ENCODE measurements at places on chromosomes 3 and 15.

GRCh38 chr3:55615039-55615693, 128.1 kb upstream of the WNT5A start:
- no peak for DNase-seq

DNA sequence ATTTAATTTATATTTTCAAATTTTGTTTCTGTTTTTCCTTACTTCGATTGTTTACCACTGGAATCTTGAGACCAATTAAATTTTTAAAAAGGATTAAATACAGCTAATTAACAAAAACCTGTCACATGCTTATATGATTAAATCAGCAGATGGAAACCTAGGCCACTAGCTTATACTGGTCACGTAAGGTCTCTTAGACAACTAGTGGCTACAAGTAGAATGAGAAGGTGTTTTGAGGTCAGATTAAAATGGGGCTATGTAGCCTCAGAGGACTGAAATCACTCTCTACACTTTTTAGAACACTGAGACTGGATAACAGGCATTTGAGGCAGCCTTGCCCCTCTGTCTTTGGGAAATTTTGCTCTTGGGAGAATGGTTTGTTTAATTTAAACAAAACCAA, 246.5 kb upstream of the ONECUT1 start:
- no peak for DNase-seq

- no peak for DNase-seq
Observed at GRCh38 chr15:57298204-57298603, 78.1 kb upstream of the CGNL1 start.

GRCh38 chr3:10867384-10867783, 51.4 kb downstream of the SLC6A11 start:
- DNase-seq = no peak

GRCh38 chr3:146180376-146180775, 19.4 kb upstream of the PLOD2 start:
- DNase-seq = no peak

- DNase-seq = no peak
Observed at GRCh38 chr3:171129827-171130226, 103.3 kb upstream of the SLC2A2 start.

GRCh38 chr15:35450492-35450891, 95.5 kb downstream of the DPH6 start:
- DNase-seq = no peak

DNA sequence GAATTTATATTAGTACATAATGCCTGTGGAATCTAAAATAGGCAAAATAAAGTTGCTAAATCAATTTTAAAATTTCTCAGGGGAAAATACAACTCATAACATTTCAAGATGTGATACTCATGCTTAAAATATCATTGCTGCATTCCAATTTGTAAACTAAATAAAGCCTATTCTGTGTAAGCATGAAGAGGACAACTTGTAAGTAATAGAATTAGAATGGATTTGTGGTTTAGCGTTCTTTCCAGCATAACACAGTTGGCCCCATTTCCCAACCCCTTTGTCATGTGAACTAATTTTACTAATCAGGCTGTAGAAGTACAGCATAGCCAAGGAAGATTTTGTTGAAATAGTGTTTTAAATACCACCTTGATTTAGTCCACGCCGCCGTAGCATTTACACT, 437.2 kb downstream of the SI start:
- DNase-seq = no peak

DNA sequence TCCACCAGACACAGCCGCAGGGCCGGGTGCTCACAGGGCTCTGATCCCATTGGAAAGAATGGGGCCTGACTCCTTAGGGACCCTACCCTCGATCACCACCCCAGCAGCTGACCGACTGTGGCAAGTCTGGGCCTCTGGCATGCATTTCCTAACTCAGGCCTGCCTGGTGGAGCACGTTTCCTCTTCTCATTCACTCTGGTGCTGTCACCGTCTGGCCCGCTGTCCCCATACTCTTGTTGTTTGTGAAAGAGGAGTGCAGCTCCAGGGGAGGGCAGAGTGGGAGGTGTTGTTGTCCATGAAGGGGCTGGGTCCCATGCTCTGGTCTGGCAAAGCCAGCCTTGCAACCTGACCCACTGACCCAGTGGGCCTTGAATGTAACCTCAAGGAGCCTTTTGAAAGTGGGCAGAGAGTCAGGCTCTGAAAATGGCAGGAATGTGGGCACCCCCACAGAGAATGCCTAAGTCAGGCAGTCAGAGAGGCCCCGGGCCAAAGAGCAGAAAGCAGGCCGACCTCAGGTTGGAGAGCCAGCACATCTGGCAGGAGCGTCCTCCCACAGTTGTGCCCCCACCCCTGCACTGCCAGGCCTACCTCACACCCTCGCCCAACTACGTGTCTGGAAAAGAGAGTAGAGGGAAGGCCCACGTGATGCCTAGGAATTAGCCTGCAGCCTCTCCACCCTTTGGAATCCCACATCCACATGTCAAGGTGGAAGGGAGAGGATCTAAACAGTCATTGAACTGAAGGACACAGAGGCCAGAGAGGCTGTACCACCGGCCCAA, 10.9 kb downstream of the SEMA7A start:
- DNase-seq = no peak

DNA sequence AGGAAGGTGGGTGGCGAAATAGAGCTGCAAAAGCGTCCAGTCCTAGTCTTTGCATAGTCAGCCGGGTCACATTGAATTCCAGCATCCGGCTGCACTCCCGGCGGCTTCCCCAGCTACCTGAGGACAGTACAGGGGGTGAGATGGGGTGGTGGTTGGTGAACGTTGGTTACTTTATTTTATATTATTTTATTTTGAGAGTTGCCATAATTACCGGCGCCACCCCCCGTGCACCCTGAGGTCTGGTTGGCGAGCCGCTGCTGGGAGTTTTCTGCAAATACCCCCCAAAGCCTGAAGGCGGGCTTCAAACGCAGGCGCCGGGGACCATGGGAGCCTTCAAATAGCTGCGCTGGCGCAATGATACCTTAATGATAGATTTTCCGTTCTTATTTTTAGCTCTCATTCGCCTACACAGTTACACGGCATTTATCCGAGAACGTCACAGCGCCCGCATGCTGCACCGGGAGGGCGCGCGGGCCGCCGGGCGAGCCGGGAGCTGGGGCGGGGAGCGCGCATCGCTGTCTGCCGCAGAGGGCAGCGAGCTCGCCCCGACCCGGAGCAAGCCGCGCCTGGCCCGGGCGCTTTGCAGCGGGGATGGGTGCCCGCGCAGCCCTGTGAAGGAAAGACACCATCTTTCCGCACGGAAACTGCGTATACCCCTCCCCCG, 756 bp upstream of the RASGRF1 start:
- no peak for DNase-seq

DNA sequence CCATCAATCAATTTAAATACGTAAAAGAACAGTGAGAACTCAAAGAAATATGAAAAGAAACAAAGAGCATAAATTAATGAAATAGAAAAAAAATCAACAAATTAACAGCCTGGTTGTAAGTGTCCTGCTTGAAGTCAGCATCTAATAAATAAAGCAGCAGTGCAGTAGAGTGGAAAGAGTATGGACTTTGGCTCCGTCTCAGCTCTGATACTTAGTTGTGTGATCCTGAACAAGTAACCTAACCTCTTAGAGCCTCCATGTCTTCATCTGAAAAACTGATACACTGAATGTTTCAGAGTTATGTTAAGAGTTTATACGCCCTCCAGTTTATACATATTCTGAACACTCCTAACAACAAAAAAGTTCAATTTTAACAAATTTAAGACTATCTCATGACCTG, 44.6 kb downstream of the TFDP2 start:
- no peak for DNase-seq

GRCh38 chr3:196620161-196620604, 19.3 kb upstream of the NRROS start:
- DNase-seq = no peak

DNA sequence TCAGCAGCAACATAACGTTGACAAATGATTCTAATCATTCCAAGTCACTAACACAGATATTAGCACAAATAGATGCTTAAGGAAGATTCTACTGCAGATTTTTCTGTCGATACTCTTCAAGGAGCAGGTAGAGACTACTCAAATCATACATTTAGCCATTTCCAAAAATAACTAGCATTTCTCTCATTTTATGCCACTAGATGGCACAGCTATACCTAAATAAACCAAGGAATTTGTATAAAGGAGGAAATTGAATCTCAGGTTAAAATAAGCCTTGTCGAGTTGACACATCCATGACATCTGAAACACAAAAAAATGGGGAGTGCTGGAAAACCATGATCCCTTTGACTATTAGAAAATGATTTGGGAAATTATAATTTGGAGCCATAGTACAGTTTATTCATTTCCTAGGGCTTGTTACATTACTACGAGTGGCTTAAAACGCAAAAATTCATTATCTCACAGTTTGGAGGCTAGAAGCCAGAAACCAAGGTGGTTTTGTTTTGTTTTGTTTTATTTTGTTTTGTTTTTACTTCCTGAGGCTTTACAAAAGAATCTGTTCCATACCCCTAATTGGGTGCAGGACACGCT, 59.5 kb upstream of the STRIT1 start:
- DNase-seq = no peak

DNA sequence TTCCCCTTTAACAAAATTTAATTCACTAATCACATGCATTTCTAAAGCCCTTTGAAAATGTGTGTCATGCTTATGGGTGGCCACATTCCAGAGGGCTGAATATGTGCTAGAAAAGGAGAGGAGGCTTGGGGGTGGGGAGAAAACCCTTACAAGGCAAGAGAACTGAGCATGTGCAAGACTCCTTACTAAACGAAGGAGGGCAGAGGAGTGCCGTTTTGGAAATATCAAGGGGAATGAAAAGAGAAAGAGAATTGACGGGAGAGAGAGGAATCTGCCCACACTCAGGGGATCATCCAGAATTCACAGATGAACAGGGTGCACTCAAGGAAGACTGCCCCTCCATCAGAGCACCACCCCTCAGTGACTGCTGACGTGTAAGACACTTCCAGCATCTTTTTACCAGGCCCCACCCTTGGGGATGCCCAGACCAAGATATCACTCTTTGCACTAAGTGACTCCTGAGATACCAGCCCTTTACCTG, 37.9 kb upstream of the TSC22D2 start:
- no peak for DNase-seq

DNA sequence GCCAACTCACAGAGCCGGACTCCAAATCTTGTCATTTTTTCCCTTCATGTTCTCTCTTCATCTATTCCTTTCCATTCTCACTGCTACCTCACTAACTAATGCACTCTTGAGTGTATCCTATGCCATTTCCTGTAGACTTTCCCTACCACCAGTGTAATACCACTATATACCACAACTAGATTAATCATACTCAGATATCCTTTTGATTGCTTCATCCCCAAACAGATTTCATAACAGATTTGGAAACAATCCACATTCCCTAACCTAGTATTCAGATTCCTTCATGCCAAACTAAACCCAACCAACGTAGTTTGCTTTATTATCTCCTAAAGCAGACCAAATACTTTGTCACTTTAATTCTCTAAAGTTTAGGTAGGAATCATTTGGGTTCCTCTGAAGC, 2.6 kb upstream of the PLOD2 start:
- no peak for DNase-seq

- no peak for DNase-seq
Observed at GRCh38 chr3:16290827-16291196, 25.8 kb downstream of the OXNAD1 start.

DNA sequence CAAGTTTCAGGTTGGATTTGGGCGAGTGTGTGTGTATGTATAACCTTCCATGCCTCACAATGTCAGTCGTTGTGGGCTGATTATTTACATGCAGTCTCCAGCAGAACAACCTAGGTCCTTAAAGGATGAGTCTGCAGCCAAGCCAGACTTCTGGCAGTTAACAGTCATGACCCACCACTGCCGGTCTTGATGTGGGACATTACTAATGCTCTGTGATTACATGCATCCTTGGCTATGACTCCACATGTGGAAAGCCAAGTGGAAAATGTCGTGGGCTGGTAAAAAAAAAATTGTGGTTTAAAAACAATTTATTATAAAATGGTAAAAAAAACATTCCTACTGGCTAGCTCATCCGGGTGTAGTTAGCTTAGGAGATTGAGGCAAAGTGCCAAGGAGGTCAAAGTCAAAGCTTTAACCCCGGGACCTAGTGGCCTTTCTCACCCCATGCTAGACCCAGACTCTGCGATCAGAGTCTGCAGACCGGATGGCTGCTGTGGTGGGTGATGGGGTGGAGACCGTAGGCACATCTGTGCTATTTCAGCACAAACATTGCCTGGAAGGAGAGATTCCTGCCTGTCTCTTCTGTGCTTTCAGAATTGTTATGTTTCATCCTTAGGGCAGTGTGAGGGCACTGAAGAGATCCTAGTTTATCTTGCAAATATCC, 6.8 kb downstream of the RARRES1 start:
- DNase-seq = no peak

DNA sequence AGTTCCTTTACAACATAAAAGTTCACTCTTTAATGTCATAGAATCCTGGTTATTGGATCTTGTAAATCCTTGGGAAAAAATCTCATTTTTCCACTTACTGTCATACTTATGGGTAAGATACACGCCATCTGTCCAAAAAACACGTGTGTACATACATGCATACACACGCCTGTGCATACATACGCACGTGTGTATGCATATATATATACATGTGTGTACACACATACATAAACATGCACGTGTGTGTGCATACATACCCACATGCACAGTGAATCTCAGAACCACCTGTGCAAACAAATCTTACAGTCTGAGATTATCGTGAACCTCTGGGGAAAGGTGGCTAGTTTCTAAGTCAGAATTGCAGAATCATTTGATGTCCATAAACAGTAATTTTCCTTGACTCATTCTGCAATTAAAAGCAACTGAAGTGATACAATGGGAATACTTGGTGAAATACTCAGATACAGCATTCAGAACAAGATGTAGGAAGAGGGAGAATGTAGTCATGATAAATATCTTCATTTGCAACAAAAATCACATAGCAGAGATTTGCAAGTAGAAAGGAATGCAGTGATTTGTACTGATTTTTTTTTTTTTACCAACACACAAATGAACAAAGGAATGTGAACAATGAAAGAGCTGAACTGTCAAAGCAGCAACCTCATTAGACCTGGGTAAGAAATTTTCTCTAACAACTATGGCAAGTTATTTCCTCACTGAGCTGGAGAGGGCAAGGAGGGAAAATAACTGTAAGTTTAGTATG, 160.6 kb upstream of the POU1F1 start:
- no peak for DNase-seq

DNA sequence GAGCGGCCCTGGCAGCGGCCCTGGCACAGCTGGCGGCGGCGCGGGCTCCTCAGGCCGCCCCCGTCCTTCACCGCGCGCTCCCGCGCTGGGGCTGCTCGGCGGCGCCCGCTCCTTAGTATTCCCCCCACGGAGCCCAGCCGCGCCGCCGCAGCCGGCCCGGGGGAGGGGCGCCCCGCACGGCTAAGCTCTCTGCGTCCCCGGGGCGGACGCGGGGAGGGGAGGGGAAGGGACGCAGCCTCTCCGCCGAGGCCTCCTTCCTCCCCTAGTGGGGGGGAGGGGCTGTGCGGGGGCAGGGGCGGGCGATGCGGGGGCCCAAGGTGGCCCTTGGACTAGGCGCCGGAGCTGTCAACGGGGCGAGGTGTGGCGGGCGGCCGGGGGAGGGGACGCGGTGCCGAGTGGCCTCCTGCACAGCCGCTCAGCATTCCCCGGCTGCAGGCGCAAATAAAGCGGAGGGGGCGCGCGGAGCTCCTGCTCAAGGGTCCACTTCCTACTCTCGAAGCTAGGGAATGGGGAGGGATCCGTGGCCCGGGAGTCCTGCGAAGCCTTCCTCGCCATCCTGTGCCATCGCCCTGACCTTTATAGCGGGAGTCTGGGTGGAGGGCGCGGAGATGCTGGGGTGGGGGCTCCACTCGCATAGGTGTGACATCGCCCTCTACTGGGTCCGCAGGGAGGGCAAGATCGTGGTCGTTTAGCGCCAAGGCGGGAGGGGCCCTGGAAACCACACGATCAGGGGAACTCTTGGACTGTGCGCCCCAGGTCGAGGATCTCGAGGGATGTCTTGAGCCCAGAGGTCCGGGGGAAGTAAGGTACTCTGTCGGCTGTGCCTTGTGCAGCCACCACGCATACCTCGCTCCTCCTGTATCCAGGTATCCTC, 22.2 kb downstream of the EPHB3 start:
- no peak for DNase-seq

All from NCI-H187 (cell line).